ENCODE measurements at places on chromosomes 2 and 18.

- DNase-seq: no peak
Measured at GRCh38 chr2:230156782-230157699, 62.7 kb downstream of the SP110 start.

DNA sequence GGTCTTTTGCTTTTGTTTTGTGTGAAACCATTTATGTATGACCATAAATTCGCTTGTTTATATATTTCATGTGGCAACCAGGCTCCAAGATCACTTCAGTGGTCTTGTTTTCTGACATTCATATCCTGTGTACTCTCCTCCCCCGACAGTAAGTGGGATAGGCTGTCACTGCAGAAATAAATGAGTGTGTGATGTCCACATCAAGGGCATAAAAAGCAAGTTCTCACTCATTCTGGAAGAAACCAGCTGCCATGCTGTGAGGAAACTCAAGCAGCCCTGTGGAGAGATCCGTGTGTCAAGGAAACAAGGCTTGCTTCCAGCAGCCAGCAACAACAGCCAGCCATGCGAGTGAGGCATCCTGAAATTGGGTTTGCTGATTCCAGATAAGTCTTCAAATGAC lies 39.2 kb upstream of the GNAL start:
- DNase-seq: no peak

GRCh38 chr2:7686016-7686385 lies 768.8 kb downstream of the RNF144A start:
- DNase-seq: no peak

GRCh38 chr2:69381337-69381737 lies 5.7 kb downstream of the GFPT1 start:
- no peak for DNase-seq

DNA sequence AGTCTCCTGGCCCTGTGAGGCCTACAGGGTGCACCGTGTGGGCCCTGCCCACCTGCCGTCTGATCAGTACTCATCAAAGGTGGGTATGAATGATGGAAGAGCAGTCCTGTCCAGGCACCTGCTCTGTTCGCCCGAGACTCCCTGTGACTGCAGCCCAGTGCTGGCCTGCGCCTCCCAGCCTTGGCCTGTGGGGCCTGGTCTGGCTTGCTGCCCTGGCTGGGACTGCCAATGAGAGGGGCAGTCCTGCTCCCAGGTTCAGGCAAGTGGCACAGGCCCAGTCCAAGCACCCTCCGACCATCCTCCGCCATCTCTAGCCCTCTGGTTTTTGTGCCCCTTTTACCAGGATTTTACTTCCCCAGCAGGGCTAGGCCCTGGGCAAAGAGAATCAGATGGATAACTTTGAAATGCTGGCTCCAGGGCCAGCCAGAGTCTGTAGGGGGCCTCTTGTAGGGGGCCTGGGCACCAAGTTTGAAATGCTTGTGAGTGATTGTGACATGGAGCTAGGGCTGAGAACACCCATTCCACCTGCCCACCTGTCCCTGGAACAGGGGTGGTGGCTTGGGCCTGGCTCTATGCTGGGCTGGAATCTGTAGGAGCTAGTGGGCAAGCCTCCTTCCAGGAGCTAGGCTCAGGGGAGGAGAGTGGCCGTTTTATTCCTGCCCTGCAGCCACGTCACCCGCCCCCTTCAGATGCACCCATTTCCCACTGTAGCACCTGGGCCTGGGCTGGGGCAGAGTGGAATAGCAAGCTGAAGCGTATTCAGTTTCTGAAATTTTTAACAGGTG lies 8.7 kb upstream of the HS6ST1 start:
- no peak for DNase-seq

DNA sequence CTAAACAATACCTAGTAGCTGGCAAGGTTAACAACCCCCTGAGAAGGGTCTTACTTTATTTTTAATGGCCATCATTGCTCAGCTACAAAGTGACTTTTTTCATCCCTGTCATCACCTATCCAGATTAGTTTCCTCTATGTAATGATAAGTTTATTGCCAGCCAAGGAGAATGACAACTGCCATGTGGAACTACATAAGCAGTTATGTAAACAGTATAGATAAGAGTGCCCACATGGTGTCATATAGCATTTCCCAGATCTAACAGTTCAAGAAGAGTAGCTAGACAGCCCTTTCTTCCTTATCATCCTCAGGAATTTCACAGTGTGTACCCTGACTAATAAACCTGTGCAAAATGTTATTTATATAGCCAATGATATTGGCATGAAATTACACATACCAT lies 240.2 kb upstream of the PIK3C3 start:
- no peak for DNase-seq

- no peak for DNase-seq
Measured at GRCh38 chr2:109144271-109144670, 15.3 kb downstream of the SH3RF3 start.

DNA sequence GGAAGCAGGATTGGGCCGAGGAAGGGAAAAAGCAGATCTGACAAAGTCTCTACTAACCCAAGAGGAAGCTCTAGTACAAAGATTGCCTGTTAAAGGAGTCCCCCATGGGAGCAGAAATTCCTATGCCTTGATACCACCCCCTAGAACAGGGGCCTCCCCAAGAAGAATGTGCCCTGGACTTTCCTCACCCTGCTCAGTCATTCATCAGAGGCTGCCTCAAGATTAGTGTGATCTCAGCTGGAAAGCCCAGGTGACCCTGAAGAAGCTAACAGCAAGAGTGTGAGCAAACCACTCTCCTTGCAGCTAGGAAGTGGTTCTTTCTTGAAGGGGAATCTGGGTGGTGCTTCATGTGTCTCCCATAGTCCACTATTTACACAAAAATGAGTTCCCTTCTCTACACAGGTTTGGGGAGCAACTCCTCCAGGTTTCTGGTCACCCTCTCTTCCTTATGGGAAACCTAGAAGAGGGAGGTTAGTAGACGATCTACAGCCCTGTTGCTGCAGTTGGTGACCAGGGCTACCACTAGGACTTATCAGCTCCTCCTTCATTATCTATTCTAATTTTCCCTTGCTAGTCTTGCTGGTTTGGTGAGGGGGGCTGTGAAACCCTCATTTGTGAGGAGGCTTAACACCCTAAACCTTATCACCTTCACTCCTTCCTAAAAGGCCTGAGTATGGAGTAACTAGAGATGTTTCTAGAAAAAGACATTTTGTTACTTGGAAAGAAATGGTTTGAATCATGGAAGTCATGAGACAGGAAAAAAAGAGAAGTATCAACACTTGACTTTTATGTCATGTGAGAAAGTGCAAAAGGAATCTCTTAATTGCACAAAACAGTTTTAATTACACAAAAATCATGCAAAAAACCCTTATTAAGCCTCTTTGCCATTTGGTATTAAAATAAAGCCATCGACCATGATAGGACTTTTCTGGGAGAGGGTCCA lies 2.9 kb upstream of the WDR7 start:
- DNase-seq: no peak

GRCh38 chr2:191264647-191265081 lies 19.5 kb downstream of the MYO1B start:
- DNase-seq: no peak

DNA sequence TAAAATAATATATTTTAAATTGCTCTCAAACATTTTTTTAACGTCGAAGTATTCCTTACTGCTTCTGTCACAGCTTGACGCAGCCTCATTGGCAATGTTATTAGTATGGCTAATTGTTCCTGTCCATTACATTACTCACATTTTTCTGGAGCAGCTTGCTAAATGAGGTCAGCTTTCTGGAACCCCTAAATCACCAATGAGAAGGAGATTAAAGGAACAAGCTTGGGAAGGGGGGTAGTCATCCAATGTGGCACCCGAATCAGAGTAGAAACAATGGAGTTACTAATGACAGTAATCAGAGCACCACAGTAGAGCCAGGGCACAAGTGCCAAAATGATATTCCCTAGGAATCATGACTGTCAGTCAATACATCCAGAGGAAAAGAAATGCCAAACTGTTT lies 5.1 kb downstream of the NEUROD1 start:
- no peak for DNase-seq

DNA sequence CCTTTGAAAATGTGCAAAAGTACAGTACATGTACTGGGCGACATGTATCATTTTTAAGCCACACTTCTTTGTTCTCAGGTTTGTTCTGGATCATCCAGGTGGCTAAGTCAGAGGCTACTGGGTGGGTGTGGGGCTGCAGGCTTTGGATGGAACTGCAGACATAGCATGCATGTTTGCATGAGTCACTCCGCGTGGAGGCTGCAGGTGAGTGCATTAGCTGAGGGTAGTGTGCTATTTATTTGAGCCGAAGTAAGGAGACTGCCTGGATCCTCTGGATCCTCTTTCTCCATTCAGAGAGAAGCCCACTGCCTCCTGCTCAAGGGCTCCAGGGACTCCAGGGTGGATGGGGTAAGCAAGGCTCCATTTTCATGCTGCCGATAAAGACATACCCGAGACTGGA lies 9.4 kb upstream of the NEURL3 start:
- no peak for DNase-seq

- DNase-seq: no peak
Measured at GRCh38 chr2:197969391-197969893, 165.0 kb downstream of the PLCL1 start.

- no peak for DNase-seq
Measured at GRCh38 chr2:3387644-3388411, 8.3 kb downstream of the TRAPPC12 start.

DNA sequence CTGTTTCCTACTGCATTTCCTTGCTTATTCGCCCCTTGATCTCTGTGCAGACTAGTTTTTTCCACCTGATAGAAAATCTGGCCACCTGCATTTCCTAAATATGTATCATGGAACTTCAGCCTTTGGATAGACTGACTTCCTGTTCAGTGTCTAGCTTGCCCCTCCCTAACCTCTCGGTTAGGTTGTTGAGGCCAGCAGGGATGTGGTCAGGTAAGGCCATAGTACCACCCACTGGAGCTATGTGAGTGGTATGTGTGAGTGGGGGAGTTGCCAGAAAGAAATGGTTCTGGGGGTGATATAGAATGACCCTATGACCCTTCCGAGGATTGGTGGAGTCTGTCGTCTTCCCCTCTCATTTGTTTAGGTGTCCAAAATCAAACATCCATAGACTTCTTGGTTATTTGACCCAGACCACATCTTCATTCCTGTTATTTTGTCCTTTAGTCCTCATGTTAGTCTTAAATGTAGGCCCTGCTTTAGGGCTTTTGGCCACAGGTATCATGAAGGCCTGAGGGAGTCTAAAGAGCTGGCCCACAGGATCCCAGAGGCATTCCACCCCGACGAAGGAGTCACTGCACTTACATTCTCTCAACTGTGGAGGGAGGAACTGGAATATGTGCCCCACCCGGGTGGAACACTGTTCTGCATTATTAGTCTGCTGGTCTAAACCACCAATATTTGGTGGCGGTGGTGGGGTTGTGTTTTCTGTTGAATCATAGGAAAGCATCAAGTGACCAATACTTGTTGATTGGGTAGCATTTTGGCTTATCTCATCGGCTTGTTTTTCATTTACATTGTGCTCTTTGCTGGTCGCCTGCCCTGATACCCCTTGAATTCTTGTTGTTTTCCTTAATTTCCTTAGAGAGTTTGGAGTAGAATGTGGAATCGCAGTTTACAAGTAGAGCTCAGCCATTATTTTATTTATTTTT lies 21.9 kb downstream of the CAB39 start:
- no peak for DNase-seq

DNA sequence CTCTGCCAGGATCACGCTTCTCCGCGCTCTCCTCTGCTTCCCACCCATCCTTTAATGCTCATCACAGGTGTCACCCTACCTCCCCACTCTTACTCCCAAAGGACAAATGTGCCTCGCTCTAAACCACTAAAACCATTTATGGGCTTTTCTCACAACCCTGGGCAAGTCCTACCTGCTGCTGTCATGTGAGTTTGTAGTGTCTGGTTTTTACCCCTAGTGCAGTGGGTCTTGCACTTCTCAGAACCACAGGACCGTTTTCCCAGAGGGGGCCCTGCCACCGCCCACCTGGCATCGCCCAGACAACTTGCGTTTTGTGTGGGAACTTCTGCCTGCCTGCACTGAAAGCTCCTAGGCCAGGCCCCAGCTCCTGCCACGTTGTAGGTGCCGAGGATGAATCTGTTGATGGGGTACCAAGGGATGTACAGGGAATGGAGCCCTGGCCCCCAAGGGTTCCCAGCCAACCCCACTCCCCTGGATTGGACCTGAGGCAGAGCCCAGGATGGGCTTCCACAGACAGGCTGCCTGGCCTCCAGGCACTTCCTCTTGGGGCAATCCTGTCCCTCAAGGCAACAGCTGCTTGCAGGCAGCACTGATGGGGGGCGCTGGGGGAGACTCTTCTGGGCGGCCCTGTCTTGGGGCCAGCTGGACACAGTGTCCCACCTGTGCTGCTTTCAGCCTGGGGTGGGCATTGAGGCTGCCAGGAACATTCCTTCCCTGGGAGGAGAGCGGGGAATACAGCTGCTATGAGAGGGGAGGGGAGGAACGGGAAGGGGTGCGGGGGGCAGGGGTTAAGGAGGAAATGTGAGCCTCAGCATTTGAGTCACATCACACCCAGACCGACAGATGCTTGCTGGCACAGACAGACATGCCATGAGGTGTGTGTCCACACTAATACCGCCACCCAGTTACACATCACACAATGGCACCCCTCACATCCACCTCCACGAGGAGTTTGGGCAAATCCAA lies 176.3 kb downstream of the ZFP36L2 start:
- no peak for DNase-seq

GRCh38 chr2:122244598-122245229 lies 489.3 kb downstream of the TSN start:
- no peak for DNase-seq

DNA sequence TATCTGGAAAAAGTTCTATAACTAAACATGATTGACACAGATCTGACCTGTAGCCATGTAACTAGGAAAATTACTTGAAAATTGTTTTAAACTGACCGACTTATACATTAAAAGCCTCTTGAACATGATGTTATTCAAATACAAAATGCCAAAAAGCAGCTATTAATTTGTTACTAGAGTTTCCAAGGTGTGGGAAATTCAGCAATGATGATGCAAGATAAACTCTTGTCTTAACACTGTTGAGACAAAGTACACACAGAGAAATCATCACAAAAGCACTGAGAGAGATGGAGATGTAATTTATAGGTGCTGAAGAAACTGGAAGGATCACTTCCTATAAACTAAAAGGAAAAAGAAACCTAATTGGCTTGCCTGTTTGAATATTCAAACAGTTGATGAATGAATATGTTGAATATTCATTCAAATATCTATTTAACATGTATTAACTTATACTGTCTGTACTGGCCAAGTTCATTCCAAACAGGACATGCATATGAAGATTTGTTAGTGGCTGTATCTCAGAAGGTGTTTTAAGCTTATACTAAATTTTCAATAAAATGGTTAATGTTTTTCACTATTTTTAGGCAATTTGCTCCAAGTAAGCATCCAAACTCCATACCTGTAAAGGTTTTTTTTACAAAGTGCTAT lies 34.6 kb upstream of the WDR75 start:
- no peak for DNase-seq

GRCh38 chr18:55314031-55314430 lies 274.0 kb downstream of the TCF4 start:
- no peak for DNase-seq

GRCh38 chr2:21404827-21405625 lies 281.3 kb downstream of the TDRD15 start:
- DNase-seq: no peak

DNA sequence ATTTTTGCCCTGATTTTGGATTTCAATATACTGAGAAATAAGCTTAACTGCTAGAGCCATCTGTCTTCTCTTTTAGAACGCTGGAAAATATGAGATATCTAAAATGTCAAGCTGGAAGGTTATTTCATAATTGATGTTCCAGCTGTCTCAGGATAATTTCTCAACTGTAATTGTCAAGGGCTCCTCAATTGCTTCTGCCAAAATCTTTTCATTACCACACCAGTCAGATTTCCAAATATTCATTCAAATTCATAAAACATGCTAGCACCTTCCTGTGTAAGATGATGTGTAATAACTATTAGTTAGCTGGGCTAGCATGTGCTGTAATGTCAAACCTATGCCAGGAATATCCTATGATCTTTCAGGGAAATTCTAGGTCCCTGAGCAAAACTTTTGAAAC lies 88.1 kb downstream of the TNFRSF11A start:
- DNase-seq: no peak

Data from putamen (tissue), 1 donor.